ENCODE measurements at places on chromosomes 4 and X. TPM values are rescaled to one million over a fixed set of nuclear protein-coding genes. Genes with fewer than 3 reads are reported as not detected.

- DNase-seq = peak; percentile 85
Observed at GRCh38 chr4:183840311-183840710, 64.8 kb upstream of the STOX2 start.

DNA sequence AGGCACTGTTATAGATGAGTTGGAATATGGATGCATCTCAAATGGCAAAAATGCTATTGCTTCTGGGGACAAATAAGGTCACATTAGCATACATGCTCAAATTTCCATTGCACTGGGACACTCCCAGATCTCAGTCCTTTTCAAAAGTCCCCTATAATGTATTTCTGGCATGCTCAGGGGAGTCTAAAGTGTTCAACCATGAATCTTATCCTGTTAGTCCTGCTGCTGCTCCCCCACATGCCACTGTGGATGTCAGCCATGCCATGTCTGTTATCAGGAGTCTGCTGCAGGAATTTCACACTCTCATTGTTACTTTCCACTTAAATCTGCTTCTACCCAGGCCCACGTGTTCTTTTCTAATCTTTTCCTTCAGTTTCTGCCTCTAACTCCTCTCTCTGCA lies 1000.6 kb downstream of the CCSER1 start:
- no peak for DNase-seq

GRCh38 chr4:182242787-182243186 lies 415 bp upstream of the TENM3 start:
- no peak for DNase-seq

DNA sequence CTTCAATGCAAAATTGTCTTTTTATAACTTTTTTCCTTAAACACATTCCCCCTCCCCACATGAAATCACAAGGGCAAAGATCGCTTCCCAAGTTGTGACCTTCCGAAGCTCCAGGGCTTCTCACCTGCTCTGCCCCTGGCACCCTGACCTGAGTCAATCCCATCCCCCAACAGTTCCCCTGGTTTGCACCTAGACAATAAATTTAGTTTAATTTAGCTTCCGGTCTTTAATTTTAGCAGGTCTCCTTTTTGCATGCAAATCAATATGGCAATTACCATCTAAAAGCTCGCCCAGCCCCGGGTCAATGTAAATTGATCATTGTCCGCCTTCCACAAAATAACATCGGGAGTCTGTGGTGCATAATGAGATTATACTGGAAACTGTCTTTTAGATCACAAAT lies 6.8 kb downstream of the BCOR start:
- DNase-seq = no peak

GRCh38 chr4:35250761-35251160 lies 993.6 kb downstream of the ARAP2 start:
- DNase-seq = no peak

DNA sequence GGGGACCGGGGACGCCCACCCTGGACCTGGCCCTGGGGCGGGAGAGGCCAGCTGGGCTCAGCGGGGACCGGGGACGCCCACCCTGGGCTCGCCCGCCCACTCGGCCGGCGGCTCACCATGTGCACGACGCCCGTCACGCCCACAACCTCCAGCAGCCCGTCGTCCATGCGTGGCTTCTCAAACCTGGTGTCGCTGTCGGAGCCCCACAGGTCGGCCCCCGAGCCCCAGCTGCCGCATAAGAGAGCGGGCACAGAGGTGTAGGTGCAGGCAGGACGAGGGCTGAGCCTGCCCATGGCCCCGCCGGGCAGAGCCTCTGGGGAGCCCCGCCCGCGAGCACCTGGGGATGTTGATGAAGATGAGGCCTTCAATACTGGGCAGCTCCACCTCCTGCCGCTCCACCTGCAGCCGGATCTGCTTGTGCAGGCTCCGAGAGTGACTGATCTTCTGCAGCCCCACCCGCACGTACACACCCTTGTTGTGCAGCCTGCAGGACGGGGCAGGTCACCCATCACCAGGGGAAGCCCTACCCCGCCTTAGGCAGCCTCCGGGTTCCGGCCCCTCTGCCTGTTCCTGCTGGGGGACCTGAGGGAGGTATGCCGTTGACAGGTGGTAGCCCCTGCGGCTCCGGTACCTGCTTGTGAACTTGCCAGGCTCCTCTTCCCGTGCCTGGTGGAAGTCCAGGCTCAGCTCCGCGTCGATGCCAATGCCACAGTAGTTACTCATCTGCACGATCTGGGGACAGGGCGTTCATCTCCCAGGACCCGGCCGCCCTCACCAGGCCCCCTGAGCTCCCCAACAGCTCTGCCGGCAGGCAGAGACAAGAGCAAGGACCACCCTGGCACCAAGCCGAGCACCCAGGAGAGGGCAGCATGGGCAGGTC lies 11.8 kb downstream of the DGKQ start:
- no peak for DNase-seq

Gene AMMECR1
- total RNA-seq = 1.1 TPM

Gene CLDN22
- total RNA-seq = not detected

Gene PNMA6A
- 2.2 TPM for total RNA-seq

Gene APLN
- 16.8 TPM for total RNA-seq

Gene F8A3
- not detected for total RNA-seq

Measured in Right ventricle myocardium inferior (tissue), 1 donor.